ENCODE measurements at places on chromosomes 12 and 14.
A peak's percentile ranks its signal among the peaks of the same experiment; 100 is the strongest.

- DNase-seq: no peak
Observed at GRCh38 chr14:44448951-44449358, 58.1 kb downstream of the FSCB start.

DNA sequence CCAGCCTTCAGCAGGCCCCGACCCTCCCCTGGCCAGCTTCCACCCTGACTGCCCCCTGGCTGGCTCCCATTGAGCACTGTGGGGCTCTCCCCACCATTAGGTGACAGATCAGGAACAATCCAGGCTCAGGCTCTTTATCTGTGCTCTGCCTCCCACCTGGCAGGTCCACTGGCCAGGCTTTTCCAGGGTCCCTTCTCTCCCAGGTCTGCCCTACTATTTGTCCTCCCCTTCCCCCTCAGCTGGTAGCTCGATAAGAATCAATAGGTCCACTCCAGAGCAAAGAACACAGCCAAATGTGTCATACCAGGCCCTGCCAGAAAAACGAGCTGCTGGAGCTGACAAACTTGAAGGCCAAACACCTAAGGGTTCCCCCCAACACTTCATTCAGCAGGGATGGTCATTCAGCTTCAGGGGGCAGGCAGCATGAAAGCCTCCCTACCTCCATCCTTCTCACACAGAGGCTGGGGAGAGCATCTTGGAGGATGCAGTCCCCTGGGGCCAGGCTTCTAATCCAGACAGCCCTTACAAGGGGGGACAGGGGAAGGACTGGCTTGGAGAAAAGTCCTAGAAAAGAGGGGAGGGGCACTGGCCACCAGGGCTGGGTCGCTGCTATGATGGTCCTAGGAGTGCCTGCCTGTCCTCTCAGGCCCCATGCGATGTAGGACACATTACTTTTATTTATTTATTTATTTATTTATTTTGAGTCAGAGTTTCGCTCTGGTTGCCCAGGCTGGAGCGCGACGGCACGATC lies 1.9 kb upstream of the KRT18 start:
- no peak for DNase-seq

DNA sequence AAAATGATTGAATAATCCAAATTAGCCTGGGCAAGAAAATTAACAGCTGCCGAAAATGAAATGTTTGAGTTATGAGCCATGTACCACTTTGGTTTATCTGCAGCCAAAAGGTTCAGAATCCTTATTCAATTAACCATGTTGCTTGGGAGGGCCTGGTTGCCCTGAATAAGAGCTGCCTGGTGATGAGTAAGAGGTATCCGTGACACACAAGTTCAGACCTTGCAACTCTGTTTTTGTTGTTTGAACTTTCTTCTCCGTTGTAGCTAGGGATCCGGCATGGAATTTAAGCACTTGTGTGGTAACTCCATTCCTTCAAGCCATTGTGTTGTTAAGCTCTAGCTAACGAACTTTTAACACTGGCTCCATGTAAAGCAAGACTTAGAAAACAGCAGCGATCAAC lies 35.7 kb downstream of the FOXA1 start:
- no peak for DNase-seq

- DNase-seq: no peak
Observed at GRCh38 chr14:68140076-68140741, 320.6 kb downstream of the RAD51B start.

- no peak for DNase-seq
Observed at GRCh38 chr12:98409548-98409947, 105.8 kb upstream of the TMPO start.

DNA sequence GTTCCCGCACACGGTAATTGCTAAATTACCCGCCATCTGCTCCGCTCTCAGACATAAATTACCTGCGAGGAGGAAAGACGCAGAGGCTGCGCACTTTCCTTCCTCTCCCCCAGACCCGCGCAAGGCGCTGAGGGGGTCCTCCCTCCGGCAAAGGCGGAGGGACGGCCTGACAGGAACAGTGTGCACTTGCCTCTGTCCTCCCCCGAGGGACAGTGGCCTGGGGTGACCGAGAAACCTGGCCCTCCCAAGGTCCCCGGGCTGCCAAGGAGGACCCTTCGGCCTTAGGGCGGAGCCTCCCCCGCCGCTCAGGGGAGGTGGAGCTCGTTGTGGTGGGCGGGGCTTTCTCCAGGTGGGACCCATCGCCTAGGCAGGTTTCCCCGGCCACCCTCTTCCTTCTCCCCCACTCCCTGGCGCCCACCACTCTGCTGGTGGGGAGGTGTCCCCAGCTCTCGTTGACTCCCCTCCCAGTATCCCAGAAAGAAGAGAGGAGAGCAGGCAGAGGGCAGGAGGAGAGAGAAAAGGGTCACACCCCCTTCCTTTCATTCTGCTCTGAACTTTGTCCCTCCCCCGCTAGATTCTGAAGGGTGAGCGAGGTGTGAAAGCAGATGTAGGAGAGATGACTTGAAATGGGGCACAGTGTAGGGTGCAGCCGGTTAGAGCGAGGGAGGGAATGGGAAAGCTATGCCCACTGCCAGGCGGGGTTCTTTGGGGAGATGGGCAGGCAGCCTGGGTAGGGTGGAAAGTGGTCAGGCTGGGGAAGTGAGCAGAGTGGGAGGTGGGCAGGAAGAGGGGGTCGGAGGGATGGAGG lies 11.4 kb upstream of the CALCOCO1 start:
- no peak for DNase-seq

GRCh38 chr14:55180434-55180833 lies 11.0 kb downstream of the DLGAP5 start:
- DNase-seq: no peak

- no peak for DNase-seq
Observed at GRCh38 chr14:103367995-103368394, 17.2 kb upstream of the MARK3 start.

DNA sequence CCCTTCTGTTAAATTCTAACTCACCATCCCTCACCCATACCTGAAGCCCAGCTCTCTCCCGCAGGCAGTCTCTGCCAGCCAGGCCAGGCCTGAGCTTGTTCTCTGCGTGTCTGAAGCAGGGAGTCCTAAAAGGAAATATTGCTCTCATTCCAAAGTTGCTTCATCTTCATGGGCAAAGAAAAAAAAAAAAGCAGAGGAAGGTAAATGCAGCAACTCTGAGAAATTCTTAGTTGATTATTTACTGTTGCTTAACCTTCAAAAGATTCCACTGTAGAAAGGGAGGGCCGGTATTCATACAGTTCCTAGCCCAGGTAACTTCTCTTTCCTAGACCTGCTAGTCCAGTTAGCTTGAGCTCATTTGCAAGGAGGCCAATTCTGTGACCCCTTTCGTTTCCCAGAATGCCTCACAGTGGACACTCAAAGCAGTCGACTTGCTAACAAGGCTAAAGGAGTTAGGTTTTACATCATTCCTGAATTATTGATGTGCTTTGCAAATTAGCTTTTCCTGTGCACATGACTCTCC lies 193.5 kb upstream of the EEA1 start:
- no peak for DNase-seq

- DNase-seq: no peak
Observed at GRCh38 chr14:23119363-23120327, 590 bp upstream of the CEBPE start.

DNA sequence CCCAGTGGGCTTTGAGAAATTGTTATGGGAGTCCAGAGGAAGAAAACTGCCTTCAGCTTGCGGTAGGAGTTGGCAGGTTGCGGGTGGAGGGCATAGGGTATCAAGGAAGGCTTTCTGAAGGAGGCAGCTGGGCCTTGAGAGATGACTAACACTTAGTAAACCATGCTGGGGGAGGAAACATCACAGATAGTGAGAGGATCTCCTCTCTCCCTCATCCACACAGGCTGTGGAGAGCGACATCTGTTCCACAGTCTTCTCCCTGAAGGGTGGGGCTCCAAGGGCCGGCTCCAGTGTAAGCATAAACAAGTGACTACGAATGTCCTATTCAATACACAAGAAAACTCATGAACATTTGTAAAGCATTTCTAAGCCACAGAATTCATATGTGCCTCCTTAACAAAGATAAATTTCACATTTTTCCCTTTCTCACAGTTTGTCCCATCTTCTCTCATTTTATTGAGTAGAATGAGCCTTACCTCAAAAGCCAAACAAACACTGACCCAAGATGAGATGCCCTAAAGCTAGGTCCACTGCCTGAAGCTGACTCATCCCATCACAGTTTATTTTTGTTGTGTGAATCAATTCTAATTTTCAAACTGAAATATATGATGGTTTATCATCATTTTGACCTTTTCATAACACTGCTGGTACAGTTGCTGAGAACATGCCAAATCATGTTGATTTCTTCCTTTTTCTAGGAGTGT lies 227.9 kb downstream of the SLC25A21 start:
- DNase-seq: no peak

GRCh38 chr14:102810523-102810922 lies 33.3 kb downstream of the TRAF3 start:
- no peak for DNase-seq

DNA sequence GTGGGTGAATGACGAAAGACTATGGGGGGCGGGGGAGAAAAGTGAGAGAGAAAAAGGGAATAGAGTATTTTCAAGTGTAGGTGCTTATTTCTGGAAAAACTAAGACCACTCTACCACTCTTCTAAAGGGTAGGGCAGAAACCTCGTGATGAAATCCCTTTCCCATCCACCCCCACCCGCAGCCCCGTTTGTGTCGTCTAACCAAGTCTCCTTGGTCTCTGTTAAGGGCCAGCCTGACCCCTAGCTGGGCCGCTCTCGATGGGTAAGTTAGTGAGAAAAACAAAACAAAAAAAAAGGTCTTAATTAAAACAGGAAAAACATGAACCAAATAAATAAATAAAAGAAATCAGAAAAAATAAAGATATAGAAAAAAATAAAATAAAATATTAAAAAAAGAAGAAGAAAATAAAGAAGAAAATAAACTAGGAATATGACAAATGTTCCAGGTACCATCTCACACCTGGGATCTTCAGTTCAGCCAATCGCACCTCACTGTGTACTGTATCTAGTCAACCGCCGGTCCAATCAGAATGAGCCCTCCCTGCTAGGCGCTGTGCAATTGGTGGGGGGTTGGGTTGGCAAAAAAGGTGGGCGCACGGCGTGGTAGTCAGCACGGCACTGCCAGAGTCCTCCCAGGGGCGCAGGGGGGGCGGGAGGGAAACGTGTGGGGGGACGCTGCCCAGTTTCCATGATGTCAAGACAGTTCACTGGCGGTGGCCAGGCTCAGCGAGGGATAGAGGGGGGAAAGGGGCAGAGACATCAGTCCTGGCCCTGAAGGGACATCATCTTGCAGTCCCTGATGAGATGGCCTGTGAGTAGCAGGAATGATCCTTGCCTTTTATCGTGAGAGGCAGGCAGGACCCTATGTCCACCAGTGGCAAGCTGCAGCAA lies 9.8 kb upstream of the CDH24 start:
- no peak for DNase-seq

DNA sequence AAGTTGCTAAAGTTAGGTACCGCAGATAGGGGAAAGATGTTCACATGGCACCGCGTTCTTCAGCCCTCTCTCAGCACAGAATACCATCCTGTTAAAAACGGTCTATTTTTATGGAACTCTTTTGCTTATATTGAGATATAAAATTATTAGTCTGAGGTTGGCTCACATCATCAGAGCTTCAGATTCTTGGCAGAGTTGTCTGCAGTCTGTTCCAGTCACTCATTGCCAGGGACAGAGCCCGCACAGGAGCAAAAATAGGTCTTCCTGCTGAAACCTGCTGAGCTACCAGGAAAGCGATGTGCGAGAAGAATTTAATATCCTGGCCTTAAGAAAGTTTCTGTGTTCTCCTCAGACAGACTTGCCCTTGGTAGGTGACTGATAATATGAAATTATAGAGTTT lies 249.8 kb downstream of the VRK1 start:
- no peak for DNase-seq

DNA sequence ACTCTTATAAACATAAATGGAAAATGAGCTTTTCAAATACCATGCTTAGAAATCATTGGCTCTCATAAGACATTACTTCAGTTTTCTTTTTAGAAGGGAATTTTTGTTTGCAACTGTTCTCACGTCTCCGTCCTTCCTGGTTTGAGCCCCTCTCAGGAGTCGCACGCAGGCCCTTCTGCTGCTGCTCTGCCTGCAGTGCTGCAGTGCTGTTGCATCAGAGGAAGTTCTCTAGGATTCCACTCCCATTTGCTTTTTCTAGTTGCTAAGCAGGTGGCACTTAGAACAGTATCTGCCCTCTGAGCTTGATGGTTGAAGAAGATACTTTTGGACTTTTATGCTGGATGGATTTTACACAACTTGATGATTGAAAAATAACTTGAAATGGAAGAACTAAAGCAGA lies 70.8 kb downstream of the SCN8A start:
- DNase-seq: no peak

- DNase-seq: no peak
Observed at GRCh38 chr12:54684636-54685630, 36.8 kb upstream of the DCD start.

GRCh38 chr12:92481066-92481465 lies 221.7 kb upstream of the PLEKHG7 start:
- no peak for DNase-seq

DNA sequence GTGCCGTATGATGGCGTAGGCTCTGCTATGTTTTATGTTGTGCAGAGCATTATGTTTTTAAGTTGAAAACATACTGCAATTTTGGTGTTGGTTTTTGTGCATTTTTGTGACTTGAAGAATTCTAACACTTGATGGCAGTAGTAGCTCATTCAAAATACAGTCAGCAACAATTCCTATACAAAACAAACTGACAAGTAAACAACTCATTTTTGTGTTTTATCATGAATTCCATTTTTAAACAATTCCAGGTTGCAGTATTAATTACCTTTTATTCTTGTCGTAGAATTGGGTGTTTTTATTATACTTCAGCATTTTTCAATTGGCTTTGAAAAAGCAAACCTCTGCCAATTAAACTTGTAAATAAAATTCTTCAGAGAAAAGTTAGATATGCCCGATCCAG lies 4.1 kb upstream of the CCER1 start:
- DNase-seq: no peak

GRCh38 chr12:107493666-107494065 lies 191.9 kb upstream of the PWP1 start:
- no peak for DNase-seq

- DNase-seq: peak; percentile 26
Observed at GRCh38 chr12:68175557-68176061, 16.1 kb upstream of the IFNG start.

DNA sequence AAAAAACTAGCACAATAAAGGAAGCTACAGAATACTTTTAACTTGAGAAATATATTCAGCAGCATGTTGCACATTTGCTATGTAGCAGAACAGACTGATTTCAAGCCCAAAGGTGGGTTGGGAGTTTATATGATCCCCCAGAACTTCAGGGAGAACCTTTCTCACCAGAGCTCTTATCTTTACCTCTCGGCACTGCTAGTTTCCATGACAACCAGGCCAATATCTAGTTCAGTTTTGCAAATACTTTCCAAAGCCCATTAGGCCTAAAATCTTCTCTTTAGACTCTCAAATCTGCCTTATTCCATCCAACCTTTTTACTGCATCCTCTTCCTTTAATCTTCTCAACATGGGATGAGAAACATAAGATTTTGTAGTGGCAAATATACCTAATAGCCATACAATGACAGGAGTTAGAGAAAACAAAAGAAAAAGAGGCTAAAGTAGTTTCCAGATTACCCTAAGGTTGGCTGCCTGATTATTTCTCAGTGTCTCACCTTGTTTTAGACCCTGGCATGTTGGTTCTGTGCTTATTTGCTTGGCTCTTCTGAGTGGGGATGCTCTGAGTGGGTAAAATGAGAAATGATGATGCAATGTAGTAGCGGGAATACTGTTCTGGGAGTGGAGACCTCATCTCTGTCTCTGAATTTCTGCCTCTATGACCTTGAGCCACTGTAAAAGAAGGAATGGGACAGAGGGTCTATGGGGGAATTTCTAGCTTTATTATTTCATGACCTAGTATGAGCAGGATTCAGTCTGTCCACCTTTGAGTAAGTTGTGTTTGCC lies 427.6 kb upstream of the STXBP6 start:
- DNase-seq: no peak

- no peak for DNase-seq
Observed at GRCh38 chr14:99574099-99574880, 29.7 kb downstream of the CCDC85C start.

All from activated CD4-positive, CD25-positive, alpha-beta regulatory T cell treated with anti-CD3 and anti-CD28 coated beads, Interleukin-2, amount 50 U/mL, for 16 hours (primary cell).